ENCODE measurements at places on chromosomes 13 and 19. TPM values are rescaled to one million over a fixed set of nuclear protein-coding genes. Genes with fewer than 3 reads are reported as not detected.

The DKKL1 gene
- total RNA-seq: not detected

The TFPT gene
- total RNA-seq: 7.8 TPM

The LRRC63 gene
- total RNA-seq: 0.22 TPM

The DAND5 gene
- total RNA-seq: not detected

The CCL25 gene
- not detected for total RNA-seq

The KLHL1 gene
- not detected for total RNA-seq

The ZNF737 gene
- 11.5 TPM for total RNA-seq

The ATP7B gene
- total RNA-seq: 0.36 TPM

The LILRB4 gene
- total RNA-seq: 0.46 TPM

The HSD11B1L gene
- total RNA-seq: 3.1 TPM

The ZNF563 gene
- 2.2 TPM for total RNA-seq

The ATXN8OS gene
- not detected for total RNA-seq

The LCP1 gene
- total RNA-seq: 241 TPM

The RAP2A gene
- total RNA-seq: 12.0 TPM
